Dermis blood vessel endothelial cell (primary cell): ENCODE measurements at places on chromosomes 12 and 14.

DNA sequence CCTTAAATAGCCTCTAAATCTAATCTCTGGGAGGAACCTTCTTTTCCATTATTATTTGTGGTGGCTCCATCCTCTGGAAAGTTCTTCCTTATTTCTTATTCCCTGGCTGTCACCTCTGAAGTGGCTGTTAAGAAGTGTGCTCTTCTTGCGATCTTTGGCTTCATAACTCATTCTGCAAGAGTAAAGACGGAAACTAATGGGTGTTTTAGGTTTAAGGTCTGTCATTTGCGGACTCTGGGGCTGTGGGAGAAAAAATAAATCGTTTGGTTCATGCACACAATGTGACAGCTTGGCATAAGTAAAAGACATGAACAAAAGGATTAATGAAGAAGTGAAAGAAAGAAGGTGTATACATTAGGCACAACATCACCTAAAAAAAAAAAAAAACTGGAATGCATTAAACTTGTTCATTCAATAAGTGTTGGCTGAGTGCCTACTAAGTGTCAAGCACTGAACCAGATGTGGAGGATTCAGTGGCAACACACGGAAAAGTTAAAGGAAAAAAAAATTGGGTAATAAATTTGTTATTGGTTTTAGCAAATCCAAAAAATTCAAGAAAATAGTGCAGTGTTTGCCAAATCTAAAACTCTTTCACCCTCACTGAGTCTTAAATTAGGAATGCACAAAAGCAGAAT, 99.5 kb downstream of the ERGIC2 start:
- no peak for DNase-seq

DNA sequence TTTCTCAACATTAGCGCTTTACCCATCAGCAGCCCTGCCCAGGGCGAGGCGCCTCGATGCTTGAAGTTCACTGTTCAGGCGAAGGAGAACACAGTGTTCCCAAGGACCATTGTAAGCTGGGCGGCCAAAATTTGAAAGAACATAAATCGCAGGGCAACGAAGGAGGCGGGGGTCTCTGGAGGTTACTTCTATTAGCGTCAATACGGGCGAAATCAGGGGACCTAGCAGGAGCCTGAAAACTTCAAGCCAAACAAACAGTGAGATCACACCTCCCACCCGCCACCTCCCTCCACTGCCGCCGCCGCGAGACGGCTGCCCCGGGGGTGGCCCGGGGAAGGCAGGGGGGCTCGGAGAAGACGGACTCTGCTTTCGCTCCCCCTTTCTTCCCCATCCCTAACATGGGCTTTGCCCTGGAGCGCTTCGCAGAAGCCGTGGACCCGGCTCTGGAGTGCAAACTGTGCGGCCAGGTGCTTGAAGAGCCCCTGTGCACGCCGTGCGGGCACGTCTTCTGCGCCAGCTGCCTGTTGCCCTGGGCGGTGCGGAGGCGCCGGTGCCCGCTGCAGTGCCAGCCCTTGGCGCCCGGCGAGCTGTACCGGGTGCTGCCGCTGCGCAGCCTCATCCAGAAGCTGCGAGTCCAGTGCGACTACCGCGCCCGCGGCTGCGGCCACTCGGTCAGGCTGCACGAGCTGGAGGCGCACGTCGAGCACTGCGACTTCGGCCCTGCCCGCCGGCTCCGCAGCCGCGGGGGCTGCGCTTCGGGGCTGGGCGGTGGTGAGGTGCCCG, at the start of gene PDZRN4:
Gene PDZRN4 (plus strand): TSS at position 263 of the 783 bp plus-strand sequence.
- no peak for DNase-seq

GRCh38 chr12:34393086-34393820, 371.0 kb downstream of the ALG10 start:
- DNase-seq, result no peak

- no peak for DNase-seq
These were observed 1278.3 kb downstream of the SLC16A7 start for GRCh38 chr12:60874091-60874490.

DNA sequence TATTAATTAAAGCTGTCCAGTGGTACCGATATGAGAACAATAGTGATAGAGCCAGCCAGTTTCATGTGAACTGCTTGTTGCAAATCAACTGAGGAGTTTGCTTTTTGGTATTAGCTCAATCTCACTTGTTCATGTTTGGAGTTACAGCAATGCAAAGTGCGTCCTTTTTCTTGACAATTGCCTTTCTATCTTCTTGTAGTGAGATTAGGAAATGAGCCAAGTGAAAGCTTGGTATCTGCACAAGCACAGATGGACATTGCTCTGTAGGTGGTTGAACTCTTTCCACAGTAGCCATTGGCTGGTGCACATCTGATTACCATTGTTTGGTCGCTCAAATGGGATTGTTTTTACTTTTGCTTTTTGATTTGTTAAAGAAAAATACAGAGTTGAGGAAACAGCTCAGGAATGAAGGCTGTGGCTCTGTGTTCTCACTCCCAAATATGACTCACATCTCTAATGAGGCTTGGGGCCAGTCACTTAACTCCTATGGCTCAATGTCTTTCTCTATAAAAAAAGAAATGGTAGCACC, 241.4 kb downstream of the BMP4 start:
- DNase-seq, result peak; percentile 85

DNA sequence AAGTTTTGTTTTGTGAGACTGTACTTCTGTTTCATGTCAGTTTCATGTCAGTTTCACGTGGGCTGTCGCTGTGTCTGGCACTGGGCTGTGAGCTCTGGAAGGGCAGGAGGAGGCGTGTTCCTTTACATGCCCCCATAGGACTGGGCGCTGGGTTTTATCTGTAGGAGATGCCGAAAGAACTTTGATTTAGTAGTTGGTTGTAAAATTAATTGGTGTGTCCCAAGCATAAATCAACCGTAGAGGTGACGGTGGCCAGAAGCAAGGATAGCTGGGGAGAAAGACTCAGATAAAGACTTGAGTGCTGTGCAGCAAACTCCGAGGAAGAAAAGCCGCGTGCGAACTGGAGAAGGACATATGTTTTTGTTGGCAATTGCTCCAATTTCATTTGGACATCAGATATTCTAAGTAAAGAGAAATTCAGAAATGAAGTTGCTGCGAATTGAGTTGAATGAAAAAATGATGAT, 182.5 kb downstream of the VRK1 start:
- DNase-seq, result no peak

DNA sequence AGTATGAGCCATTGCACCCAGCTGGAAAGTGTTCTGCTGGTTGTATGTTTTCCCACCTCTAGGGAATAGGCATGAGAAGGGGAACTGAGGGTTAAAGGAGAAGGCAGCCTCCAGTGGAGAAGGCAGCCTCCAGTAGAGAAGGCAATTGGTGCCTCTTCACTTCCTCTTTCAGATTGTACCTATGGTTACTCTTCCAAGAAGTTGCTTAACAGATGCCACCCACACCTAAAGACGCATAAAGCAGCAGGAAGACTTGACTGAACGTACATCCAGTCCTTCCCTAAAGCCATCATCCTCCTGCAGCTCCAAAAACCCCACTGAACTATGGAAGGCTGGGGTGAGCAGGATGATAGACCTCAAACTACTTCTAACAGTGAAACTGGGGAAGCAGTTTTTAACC, 13.1 kb downstream of the DPF3 start:
- DNase-seq, result no peak
